ENCODE measurements at places on chromosomes 12 and 14.
A peak's percentile ranks its signal among the peaks of the same experiment; 100 is the strongest.

- DNase-seq = no peak
Observed at GRCh38 chr12:47885012-47885501, 19.7 kb downstream of the VDR start.

DNA sequence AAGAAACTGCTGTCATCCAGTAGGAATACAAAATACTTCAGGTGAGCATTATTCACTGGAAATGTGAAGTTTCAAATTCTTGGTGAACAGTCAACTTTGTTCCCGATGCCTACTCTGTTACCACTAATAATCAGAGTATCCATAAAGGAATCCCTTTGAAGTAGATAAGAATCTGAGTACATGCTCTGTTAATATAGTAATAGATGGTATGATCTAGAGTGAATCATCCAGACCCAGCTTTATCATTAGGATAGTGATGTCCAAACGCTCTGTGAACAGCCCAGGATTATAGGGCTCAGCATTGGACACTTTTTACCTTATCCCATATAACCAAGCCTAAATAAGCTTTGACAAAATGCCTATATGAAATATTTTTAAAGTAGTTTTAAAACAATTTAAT lies 33.3 kb downstream of the PPP2R3C start:
- DNase-seq = no peak

DNA sequence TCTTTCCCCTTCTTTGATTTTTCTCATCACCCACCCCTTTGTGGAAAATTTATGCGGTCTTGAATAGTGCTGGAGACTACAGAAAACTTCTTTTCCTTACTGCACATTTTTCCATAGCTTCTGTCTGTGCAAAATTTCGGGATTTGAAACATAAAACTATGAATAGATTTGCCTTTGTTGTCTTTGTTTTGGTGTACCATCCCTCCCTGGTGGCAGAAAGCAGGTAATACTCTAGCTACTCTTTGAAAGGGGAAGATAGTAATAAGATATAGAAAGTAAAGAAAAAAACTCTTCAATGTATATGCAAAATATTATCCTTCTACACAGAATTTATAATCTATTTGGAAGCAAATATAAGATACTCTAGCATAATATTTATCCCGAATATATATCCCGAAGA lies 79.1 kb upstream of the LMO3 start:
- DNase-seq = no peak

- DNase-seq = no peak
Observed at GRCh38 chr12:97886511-97887176, 424.0 kb downstream of the RMST start.

- no peak for DNase-seq
Observed at GRCh38 chr12:100624571-100624970, 51.1 kb downstream of the GAS2L3 start.

GRCh38 chr12:81337886-81338285 lies 260.0 kb downstream of the ACSS3 start:
- DNase-seq = no peak

DNA sequence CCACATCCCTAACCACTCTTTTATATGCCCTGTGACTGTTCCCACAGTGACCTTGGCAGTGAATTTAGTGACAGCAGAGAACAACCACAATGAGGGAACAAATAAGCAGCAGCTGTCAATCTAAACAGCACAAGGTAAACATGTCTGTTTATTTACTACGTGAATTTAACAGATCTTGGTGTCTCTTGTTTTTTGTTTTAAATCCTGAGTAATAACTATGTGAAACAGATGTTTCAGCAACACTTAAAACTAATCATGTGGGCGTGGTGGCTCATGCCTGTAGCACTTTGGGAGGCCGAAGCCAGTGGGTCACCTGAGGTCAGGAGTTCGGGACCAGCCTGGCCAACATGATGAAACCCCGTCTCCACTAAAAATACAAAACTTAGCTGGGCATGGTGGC lies 17.0 kb upstream of the CFAP54 start:
- DNase-seq = no peak

DNA sequence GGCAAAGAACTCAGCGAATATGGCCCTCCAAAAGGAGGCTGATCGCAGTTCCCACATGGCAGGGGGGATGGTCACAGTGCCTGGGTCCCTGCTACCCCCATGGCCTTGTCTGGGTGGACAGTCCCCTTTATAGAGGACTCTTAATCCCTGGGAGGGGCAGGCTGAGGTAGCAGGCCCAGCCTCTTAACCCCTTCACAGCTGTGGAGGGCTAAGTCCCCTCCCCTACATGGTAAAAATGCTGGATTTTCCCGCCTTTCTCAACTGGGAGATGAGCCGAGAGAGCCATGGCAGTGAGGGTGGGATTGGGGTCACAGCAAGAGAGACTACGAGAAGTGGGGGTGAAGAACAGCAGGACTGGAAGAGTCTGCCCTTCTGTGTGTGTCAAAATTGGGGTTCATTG lies at the start of gene MIP:
MIP (minus strand) TSS at position 101 of the 400 bp plus-strand sequence; CDS start at position 57, 44 bp downstream.
- no peak for DNase-seq

DNA sequence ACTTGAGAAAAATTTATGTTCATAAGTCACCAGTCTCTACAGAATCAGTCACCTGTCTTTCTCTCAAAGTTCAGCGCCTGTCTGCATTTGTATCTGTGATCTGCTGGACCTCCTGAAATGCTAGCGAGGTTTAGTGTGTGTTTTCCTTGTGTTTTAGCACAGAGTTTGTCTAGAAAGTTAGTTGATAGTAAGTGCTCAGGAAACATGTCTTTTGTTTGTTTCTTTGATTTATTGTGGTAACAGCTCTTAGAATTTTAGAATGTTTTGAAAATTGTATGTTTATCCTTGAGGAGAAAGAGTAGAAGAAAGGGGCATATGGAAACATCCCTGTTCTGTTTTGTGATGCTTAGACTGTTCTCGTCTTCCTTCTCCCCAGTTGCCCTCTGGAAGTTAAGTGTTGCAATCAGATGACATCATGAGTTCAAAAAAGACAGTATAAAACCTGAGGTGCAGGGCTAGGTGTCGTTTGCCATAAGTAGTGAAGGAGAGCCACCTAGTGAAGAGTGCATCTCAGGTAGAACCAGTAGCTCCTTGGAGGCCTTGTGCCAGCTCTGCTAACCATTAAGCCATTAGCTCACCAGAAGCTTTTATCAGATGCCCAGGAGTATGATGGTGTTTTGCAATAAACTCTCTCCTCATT lies 44.8 kb downstream of the FBXW8 start:
- peak; percentile 38 for DNase-seq

DNA sequence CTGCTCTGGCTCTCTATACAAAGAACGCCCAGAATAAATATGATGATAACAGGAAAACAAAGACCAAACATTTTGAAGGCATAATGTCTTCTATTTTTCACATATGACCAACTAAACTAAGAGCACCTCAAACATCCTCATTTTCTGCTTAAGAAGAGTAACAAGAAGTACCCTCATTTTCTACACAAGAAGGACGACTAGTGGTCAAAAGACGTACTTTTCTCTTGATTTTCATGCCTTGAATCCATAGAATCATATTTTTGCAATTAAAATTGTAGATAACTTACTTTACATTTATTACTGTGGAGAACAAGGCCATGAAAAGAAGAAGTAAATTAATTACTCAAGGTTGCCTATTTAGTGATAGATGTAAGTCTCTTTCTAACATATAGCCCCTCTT lies 358.6 kb downstream of the DUSP6 start:
- DNase-seq = peak; percentile 12

GRCh38 chr12:84117190-84117589 lies 795.4 kb downstream of the SLC6A15 start:
- no peak for DNase-seq

GRCh38 chr12:81987371-81987770 lies 228.2 kb upstream of the PPFIA2 start:
- no peak for DNase-seq

DNA sequence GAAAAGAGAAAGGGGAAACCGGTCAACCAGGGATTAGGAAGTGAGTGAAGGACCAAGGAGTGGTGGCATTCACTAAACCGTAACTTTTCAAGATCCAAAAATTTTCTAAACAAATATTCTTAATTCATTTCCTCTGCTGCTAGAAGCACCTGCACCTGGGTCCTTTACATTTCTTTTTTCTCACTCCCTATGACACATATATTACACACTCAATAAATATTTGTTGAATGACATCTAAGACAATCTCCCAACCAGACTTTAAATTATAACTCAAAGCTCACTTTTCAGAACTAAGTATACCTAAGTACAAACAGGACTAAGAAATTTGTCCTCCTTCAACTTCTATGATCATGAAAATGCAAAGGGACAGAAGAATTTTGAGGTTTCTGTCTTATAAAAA lies 11.1 kb downstream of the TTC5 start:
- no peak for DNase-seq

- no peak for DNase-seq
Observed at GRCh38 chr14:59634617-59635016, 58.0 kb upstream of the CCDC175 start.

DNA sequence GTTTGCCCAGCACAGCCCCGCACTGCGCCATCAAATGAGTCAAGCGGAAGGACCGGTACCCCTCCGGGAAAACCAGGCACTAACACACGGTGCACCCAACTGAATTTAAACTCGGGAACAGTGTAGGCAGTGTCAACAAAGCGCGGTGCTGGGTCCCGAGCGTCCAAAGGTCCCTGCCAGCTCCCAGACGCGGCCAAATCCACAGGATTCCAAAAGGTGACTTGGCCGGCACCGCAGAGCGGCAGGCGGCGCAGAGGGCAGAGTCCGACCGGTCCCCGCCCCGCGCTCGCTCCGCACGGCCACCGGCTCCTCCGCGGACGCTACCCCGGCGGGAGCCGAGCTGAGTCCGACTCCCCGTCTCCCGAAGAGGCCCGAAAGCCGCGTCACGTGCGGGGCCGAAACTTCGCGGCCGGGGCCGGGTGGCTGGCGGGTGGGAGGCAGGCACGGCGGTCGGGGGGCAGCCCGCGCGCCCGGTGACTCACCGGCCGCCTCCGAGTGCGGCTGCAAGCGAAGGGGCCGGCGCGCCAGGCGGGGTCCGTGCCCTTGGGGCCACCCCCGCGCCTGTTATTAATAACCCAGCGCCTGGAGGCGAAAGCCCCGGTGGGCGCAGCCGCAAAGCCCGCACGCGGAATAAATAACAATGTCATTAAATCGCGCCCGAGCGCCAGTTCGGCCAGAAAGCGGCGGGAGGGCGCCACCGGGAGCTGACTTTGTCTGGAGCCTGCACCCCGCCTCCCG lies 863 bp downstream of the DENND5B start:
- DNase-seq = peak; percentile 73

GRCh38 chr14:85728476-85729065 lies 198.6 kb downstream of the FLRT2 start:
- no peak for DNase-seq

DNA sequence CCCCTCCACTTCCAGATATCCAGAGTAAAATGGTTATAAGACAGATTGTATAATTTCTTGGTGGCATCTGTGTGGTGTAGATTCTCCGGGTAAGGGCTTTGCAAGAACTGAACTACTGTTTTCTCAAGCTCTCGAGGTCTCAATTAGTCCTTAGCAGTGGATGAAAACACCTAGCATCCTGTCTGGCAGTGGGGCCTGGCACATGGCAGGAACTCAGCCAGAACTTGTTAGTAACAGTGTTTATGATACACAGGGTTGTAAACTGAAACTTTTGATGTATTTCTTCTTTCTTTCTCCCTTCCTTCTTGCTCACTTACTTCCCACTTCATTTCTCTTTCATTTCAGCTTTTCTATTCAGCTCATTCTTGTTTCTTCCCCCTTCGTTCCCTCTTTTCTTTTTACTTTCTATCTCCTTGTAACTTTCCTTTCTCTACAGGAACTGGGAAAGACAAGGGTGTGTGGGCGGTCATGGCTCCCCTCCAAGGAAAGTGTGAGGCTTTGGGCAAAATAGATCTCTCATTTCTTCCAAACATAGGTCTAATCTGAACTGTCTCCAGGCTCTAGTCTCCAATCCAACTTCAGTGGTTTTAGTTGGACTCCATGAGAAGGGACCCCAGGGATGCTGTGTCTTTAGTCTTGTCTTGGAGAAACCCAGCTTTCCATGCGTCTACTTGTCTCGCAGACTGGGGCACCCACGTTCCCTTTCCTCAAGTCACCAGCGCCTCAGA lies 159.7 kb downstream of the PAH start:
- no peak for DNase-seq

DNA sequence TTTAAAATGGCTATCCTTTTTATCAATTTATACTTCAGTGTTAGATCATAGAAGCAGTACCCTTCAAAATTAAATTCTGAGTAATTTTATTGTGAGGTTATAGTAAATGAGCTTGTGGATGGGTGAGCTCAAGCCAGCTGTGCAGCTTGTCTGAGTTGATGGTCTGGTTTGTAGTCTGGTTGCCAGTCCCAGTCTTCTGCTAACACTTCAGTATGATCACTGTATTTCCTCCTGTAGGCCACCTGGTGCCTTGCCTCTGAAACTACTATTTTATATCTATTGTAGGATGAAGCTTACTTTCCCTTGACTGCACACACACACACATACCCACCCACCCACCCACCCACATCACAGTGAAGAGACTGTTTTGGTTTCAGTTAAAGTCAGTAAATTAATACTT lies 496.4 kb downstream of the PCNX1 start:
- DNase-seq = no peak

GRCh38 chr12:23083267-23083666 lies 458.3 kb downstream of the ETNK1 start:
- DNase-seq = no peak

DNA sequence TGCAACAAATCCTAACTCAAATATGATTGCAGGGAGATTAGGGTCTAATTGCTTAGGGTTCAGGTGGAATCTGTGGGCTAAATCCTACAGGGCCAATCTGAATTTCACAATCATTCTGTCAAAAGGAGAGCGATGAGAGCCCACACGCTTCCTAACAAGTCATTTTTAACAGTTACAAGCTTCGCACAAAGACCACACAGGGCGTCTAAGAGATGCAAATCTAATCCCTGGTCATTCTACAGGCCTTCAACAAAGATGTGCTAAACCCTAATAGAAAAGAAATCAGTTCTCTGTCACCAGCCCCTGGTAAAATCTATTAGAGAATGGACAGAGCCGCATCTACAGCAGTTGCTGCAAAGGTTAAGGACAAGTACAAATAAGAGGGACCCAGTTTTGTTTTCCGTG lies 15.3 kb downstream of the NKX2-1 start:
- no peak for DNase-seq

DNA sequence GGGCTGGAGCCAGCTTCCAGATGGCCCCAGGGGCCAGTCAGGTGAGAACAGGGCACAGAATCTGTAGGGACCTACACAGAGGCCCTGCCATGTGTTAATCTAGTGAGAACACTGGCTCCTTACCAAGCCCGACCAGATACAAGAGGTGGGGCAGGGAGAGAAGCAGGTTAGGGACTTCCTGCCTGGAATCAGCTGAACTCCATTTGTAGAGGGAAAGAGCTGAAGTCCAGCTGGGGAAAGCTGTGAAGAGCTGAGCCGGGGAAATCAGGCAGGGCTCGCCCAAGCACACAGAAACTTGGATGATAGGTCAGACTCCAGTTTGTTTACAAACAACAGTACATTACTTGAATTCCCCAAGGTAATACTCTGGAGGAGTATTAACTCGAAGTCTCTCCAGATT lies 46.7 kb downstream of the PTGER2 start:
- no peak for DNase-seq

Data from HuH-7.5 (cell line).